NCI-H187 (cell line): ENCODE measurements at places on chromosomes 7 and 10.

DNA sequence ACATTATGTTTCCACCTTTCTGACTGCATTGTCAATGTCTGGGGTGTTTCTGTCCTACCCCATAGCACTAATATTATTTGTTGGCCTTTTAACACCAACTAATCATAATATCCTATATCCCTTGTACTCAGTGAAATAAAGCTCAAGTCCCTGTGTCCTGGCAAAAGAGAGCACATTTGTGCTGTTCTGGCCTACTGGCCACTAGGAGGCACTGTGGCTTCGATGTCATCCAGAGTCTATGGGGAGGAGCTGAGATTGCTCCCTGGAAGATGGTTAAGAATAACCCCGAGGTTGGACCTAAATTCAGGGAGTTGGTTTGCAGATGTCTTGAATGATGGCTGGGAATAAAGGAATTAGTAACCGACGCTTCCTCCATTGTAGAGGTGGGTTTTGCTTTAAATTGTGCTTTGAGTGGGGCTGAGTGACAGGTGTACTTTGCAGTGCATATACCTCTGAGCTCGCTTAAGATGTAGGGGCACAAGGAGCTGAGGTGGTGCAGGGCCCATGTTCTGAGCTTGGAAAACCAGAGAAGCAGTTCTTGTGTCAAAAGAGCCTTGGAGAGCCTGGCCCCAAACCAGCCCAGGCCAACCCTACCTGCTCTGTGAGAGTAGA, 191.2 kb upstream of the PRSS1 start:
- no peak for DNase-seq

- DNase-seq, result no peak
These were observed 22.6 kb downstream of the HSPA12A start for GRCh38 chr10:116719804-116720203.

DNA sequence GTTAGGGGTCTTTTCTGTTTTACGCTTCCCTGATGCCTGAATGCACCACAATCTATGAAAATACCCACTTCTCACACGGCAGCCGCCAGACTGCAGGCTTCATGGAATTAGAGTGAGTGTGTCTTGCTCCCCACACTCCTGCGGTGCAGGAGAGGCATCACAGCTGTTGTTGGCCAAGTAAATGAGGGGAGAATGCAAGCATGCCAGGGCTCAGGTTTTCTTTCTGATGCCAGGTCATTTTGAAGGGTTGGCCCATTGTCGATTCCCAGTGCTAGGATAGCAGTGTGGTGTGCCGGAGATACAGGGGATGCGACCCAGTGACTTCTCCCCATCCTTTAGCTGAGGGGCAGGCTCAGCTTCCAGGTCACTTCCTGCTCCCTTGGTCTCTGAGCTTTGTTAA, 16.3 kb downstream of the CXCL12 start:
- DNase-seq, result no peak

DNA sequence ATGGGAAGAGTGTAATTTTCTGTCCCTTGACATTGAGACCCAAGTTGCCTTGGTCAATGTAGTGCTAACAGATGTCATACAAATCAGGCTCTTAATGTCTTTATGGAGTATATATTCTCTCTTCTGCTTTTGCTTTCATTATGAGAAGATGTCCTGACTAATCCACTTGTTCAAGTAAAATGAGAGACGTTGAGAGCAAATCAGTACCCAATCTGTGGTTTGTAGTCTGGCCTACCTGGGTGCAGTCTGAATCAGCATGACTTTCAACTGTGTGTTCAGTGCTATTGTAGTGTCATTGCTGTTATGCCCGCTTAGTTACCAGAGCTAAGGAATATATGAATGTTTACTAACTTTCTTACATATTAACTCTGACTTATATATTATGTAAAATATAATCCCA, 612.4 kb downstream of the ANKRD7 start:
- no peak for DNase-seq

- DNase-seq, result no peak
These were observed 700.4 kb downstream of the KCNMA1 start for GRCh38 chr10:76937181-76937600.

DNA sequence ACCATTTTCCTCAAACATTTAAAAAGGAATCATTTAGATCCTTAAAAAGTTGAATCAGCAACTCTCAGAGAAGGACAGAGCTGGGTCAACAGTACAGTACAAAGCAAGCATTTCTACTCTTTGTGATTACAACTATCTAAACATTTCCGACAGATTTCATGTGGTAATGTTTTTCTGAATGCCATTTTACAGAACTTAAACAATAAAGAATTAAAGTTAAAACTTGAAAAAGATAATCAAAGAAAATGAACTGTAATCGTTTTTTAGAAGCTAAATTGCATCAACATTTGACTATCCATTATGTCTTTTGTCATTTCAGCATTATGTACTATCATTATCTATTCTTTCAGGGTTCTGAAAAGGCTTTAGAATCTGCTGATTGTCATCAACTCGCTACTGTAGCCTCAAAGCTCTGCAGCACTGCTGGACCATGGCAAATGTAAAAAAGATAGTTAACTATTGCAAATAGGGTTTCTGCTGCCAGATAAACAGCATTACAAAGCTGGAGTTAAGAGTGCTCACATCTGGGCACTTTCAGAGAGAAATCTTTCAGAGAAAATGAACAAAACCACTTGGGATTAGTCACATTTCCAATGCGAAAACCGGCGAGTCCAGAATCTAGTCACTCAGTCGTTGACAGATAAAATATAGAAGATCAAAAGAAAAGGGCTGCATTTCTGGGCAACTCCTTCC, 160.4 kb upstream of the LAMB4 start:
- DNase-seq, result no peak

DNA sequence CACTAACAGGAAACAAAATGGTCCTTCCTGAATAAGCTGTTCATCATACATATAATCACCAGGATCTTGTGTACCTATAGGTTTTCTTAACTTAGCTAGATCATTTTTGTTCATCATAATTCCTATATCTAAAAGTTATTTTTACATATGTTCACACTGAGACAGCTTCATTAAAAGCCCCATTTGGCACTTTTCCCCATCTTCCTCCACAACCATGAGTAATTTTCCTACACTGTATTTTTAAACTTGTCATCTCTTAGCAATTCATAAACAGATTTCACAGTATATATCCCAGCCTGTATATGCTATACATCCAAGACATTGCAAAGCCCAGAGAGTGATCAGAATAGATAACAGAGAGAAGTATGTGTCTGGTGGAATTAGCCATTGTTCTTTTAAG, 28.3 kb downstream of the ZNF365 start:
- no peak for DNase-seq

DNA sequence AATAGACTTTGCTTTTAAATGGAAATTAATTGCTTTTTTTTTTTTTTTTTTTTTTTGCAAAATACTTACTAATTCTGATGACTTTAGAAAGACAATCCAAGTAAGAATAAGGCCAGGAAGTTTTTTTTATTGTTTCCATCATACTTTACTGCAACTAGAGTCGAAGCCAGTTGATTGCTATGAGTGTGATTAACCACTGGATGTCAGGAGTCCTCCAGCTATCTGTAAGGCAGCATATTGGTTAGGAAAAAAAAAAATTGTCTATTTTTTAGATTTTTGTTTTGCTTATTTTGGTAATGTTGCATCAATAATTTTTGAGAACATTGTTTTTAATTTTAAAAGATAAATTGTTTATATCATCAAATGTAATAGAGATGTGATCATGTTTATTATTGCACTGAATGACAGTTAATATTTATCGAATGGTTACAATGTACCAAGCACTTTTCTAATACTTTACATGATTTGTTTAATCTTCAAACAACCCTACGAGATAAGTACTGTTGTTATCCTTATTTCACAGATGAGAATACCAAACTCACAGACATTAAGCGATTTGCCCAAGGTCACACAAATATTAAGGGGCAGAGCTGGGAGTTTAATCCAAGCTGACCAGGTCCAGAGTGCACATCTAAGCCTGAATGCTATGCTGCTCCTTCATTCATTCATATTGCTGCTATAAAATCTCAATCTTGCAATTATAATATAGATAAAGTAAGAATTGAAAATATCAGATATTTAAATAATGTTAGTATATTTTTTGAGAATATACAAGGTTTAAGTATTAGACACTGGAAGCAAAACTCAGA, 19.9 kb upstream of the LMOD2 start:
- no peak for DNase-seq

DNA sequence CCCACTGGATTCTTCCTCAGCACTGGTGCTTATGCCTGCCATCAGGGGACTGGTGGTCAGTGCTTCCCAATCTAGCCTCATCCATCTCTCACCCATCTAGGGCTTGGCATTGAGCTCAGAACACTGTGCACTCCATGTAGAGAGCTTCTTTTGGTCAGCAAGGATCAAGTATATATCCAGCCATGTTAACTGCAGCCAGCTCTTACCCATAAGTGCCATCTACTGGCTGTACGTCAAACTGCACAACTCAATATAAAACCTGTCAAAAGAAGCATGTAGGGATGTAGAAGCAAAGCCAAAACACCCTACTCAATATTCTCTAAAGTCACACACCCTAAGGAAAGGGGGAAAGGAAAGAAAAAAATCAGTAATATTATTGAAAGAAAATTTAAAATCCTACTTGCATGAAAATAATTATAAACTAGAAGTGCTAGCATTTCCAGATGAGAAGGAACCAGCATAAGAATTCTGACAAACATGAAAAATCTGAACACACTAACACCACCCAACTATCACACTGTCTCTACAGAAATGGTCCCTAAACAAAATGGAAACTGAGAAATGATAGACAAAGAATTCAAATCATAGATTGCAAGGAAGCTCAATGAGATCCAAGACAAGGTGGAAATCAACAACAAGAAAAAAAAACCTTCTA, 531.1 kb upstream of the STEAP1 start:
- peak; percentile 12 for DNase-seq

DNA sequence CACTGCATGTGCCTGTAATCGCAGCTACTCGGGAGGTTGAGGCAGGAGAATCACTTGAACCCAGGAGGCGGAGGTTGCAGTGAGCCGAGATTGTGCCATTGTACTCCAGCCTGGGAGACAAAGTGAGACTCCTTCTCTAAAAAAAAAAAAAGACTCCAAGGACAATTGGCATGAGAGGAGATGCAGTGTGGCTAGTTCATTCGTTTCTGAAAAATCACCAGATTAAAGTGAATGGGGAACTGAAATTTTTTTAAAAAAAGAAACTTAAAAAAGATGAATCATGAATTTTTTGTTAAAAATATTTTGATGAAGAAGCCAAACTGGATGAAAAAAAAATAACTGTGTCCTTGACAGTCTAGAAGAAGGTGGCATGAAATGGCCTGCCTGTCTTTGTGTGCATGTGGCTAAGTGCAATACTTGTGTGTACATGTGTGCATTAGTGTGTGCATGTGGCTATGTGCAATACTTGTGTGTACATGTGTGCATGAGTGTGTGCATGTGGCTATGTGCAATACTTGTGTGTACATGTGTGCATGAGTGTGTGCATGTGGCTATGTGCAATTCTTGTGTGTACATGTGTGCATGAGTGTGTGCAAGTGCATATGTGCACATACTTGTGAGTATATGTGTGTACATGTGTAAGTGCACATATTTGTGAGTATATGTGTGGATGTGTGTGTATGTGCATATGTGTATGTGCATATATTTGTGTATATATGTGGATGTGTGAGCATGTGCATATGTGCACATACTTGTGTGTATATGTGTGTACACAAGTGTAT, 391.7 kb upstream of the KLF6 start:
- no peak for DNase-seq

DNA sequence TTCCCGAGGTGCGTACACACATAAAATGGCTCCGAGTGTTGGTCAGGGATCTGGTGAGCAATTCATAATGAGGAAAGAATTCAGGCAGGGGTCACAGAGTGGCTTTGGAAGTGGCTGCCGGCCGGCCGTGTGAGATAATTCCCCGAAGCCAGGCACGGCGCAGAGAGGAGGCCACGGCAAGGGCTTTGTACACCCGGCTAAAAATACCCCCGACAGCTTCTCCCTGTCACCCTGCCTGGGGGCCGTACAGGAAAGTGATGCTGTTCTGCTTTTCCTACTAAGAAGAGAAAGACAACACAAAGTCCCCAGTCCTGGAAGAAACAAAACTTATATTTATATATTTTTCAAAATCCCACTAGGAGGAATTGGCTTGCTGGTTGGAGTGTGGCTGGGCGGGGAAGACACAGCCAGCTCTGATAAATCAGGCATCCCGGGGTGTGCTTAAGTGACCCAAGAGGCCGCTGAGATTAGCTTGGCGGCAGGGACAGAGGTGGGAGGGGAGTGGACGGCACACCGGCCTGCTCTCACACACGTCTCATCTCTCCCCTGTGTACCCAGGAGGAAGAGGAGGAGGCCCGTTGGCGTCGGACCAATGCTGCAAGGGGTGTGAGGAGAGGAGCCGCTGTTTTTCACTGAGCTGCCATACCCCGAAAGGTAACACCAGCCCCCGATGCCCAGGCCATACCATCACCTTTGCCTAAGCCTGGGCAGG, 70.5 kb downstream of the ZMIZ1 start:
- DNase-seq, result no peak

GRCh38 chr7:146805082-146805481, 688.5 kb downstream of the CNTNAP2 start:
- no peak for DNase-seq

DNA sequence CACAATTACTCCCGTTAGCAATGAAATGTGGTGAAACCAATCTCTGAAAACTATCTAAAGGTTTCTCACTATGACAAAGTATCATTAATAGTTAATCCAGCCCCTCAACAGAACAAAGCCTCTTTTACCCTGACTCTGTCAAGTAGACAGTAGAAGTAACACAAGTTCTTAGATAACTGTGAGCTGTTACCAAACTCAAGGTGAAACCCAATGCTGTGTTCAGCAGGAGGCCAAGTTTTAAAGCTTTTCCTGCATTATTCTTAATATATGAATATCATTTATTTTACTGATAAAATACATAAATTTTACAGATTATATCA, 109.1 kb downstream of the SRPK2 start:
- no peak for DNase-seq

DNA sequence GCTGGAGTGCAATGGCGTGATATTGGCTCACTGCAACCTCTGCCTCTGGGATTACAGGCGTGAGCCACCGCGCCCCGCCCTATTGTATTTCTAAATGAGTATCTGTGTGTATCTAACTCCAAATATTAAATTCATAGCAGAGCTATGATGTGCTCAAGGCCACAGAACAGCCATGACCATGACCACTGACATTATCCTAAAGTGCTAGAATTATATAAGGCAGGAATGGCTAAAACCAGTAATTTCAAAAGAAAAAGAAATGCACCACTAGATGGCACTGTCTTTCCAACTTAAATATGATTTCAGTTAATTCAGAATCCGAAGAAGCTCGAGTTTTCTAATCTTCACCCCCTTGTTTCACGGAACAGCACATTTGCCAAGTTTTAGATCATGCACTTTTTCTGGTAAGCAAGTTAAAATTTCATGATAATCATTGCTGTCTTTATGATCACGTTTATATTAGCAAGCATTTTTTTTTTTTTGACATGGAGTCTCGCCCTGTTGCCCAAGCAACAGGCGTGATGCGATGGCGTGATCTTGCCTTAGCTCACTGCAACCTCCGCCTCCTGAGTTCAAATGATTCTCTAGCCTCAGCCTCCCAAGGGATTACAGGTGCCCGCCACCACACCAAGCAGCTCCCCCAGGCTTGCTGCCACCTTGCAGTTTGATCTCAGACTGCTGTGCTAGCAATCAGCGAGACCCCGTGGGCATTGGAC, 65.3 kb downstream of the OR13A1 start:
- DNase-seq, result peak; percentile 1

- no peak for DNase-seq
These were observed 96.2 kb downstream of the LHPP start for GRCh38 chr10:124557648-124558338.

- no peak for DNase-seq
These were observed 442.0 kb downstream of the GFRA1 start for GRCh38 chr10:115831016-115831415.

- no peak for DNase-seq
These were observed 38.8 kb upstream of the LYZL1 start for GRCh38 chr10:29250066-29250465.
